ENCODE measurements at places on chromosomes 13 and 19.

GRCh38 chr13:29607465-29607864 is 12.0 kb upstream of the SLC7A1 start:
- no peak for DNase-seq

DNA sequence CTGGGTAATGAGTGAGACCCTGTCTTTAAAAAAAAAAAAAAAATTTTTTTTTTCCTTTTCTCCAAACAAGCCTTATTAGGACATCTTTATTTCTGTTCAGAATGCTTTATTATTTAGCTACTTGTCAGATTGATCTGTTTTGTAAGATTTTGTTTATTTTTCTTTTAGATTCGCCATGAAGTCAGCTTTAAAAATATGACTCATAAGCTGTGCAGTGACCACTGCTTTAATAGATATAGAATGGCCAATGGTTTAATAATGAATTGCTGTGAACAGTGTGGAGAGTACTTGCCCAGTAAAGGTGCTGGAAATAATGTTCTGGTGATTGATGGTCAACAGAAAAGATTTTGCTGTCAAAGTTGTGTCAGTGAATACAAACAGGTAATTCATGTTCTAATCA is 47.7 kb downstream of the ZMYM2 start:
- no peak for DNase-seq

DNA sequence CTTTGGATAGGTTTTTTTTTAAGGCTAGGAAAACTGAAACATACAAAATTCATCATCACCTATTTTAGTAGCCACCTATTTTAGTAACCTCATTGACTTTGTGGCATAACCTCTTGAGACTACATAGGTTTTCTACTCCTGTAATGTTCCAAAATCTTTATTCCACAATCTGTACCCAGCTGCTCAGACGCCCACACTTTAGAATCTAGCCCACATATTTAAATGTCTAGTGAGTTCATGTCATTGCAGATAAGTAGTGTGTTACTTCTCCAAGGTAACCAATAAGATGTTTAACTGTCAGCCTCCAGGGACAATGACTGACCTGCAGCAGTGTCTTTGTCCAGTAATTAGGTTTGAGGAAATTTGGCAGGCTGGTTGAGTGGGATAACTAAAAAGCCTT is 330.2 kb downstream of the MZT1 start:
- DNase-seq = no peak

DNA sequence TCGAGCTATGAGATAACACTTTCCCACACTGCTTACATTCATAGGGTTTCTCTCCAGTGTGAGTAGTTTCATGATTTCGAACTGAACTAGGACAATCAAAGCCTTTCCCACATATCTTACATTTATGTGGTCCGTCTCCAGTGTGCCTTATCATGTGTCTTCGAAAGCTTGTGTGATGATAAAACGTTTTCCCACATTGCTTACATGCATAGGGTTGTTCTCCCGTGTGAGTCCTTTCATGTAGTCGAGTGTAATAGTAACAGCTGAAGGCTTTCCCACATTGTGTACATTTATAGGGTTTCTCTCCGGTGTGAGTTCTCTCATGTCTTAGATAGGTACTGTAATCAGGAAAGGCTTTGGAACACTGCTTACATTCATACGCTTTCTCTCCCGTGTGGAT is 16.3 kb downstream of the ZNF823 start:
- no peak for DNase-seq

DNA sequence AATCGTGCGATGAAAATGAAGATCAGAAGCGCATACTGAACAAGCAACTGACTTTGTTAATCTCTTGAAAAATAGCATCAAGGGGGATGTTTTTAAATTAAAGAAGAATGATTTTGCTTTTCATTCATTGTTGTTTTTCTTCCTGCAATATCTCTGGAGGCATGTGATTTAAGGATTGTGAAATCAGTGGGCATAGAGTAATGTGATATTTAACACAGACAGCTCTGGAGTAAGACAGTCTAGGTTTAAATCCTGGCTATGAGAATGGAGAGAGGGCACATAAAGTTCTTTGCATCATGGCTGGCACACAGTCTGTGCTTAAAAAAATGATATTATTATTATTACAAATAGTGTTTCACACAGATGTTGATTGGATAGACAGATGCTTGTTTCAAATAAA is 243.1 kb upstream of the NBEA start:
- DNase-seq = no peak

- DNase-seq = no peak
These were observed 65.0 kb downstream of the FGF9 start for GRCh38 chr13:21735701-21736401.

GRCh38 chr19:57914531-57914930 is 1.9 kb downstream of the ZNF417 start:
- DNase-seq = no peak
